Stimulated activated CD4-positive, alpha-beta T cell treated with anti-CD3 and anti-CD28 coated beads, Interleukin-1b, Interleukin-23, amount 100 ng/mL, for 1 hour (primary cell): ENCODE measurements at places on chromosomes 2 and 18.

DNA sequence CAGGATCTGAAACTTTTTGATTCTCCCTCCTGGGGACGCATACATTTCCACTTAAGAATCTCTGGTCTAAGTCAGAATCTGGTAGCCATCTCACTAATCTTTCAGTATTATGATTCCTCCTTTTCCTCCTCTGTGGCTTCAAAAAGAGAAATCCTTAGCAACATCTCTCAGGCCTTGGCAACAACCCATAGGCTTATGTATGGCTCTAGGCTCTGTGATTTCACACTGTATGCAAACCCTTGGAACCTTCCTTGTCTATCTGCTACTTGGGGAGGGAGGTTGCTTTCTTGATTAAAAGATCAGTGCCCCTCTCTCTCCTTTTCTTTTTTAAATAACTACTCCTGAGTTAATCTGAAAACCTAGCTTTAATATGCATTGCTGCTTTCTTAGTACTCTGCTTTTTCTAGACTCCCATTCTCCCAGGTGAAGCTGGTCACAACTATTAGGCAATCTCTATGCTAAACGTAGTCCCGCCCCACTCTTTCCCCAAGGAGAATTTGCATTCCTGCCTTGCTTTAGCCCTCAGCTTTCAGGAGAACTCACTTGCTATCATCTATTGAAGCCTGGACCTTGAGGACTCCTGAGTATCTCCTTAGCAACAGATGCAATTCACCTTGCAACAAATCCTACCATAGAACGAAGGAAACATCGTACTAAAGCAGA lies 72.2 kb upstream of the L3MBTL4 start:
- DNase-seq = no peak

DNA sequence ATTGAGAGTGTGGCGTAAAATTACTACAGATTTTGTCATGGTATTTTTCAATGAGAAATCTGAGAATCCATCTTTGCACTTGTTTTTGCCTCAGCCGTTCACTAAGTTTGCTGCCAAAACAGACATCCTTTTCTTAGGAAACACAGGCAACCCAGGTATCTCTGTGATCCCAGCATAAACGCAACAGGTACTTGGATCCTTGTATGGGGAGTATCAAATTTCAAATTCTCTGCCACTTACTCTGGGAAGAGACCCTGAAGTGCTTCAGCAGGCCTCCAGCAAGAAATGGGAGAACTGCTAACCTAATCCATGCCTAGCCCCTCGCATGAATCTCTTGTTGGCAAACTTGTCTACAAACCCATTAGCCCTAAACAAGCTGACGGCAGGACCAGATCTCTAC lies 83.1 kb downstream of the BCL11A start:
- no peak for DNase-seq

DNA sequence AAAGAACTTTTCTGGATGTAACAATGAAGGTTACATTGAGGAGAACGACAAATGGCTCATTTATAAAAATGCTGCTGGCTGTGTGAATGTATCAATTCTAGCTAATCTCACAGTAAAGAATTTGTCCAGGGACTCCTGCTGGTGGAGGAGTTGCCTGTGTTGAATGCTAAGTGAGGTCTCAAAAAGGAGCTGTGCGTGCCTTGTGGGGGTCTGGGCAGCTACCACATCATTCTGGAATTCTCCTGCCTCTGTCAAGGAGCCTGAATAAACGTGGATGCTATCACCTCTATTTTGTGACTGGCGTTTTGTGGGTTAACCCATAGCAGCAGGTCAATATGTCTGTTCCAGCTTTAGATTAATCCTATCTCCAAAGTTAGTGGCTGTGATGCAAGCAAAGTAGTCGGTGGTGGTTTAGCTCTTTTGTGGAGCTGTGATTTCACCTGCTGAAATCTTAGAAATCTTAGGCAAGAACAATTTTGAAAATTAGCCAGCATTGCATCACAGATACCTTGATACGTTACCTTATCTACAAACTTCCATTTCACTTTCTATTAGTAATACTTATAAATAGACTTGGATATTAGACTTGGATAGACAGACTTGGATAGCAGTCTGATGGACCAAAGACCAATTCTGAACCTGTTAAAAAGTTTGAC lies 96.8 kb downstream of the MTCL1 start:
- no peak for DNase-seq

DNA sequence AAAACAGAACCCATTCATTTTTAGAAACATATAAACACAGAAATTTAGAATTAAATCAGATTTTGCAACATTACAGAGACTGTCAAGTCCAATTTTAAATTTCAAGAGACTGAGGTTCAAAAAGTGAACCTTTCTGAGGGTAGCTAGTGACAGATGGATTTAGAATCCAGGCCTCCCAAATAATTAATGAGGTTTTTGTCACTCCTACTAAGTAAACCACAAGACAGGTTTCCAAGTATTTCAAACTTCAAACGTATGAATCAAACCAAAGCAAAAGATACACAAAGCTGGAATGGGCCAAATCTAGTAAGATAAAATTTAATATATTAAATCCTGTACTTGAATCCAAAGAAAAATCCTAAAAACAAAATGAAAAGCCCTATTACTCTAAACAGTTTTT lies 25.3 kb downstream of the PPP4R3B start:
- DNase-seq = no peak

- DNase-seq = no peak
Measured at GRCh38 chr2:174870787-174871186, 106.5 kb upstream of the CHRNA1 start.

GRCh38 chr2:46837704-46838103 lies 77.9 kb downstream of the MCFD2 start:
- no peak for DNase-seq

DNA sequence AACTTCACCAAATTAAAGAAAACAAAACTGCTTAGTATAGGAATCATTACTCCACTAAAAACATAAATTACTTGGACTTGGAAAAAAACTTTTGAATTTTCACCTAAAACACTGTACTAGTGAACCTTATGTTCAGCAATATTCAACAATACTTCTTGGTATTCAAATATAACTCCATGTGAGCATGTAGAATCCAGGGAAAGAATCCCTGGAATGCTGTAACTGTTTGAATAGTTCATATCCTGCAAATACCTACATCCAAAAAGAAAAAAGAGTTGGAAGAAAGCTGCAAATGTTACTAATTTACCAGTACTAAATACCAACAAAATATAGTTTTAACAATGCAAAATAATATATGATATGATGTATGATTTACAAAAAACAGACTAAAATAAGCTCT lies 65.4 kb downstream of the IKZF2 start:
- no peak for DNase-seq

DNA sequence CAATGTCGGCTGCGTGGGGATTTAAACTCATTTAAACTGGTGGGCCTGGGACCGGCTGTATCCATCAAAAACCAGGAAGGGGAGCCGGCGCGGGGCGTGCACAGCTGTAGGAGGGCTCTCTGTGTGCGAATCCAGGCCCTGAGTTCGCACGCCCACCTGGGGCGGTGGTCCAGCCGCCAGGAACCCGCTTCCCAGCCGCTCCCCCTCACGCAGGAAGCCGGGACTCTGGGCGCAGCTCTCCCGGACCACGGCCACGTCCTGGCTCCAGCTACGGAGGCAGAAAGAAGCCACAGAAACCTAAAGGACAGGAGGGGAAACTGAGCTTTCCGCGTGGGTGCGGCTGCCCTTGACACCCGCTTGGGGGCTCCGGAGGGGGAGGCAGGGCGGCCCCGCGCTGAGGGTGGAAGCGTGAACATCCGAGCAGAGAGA lies 80.6 kb downstream of the GFPT1 start:
- no peak for DNase-seq

GRCh38 chr2:73341039-73341438 lies 44.6 kb upstream of the ALMS1 start:
- no peak for DNase-seq

DNA sequence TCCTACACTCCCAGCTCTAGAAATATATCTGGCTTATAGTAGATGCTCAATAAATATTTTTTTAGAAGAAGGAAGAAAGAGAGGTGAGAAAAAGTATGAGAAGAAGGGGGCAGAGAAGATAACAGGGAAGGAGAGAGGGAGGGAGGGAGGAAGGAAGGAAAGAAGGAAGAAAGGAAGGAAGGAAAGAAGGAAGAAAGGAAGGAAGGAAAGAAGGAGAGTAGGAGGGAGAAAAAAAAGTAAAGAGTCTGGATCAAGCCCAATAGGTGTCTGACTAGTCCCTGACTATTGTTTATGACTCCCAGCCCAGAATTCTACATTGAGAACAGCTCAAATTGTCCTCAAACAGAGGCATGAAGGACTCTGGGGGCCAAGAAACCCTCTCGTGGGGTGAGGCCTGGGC lies 83.9 kb downstream of the THNSL2 start:
- DNase-seq = no peak
